ENCODE measurements at places on chromosomes 6 and 20.
A peak's percentile ranks its signal among the peaks of the same experiment; 100 is the strongest.

DNA sequence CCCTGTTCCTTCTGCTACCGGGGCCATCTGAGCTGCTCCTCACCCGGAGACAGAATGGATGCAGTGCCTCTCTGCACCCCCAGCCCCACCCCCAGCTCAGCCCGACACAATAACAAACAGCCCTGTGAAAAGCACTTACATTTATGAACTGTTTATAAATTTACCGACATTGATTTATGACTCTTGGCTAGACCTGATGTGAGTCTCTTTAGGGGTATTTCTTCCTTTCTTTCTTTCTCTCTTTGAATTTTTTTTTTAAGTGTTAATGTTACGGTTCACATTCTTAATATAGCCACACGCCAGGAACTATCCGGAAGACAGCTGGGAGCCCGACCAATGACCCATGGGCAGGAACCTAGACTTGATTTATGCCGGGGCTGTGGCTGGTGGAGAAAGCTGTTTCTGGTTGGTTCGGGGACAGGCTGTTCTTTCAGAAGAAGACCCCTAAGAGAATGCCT lies 266.3 kb downstream of the CDC5L start:
- DNase-seq, result no peak

DNA sequence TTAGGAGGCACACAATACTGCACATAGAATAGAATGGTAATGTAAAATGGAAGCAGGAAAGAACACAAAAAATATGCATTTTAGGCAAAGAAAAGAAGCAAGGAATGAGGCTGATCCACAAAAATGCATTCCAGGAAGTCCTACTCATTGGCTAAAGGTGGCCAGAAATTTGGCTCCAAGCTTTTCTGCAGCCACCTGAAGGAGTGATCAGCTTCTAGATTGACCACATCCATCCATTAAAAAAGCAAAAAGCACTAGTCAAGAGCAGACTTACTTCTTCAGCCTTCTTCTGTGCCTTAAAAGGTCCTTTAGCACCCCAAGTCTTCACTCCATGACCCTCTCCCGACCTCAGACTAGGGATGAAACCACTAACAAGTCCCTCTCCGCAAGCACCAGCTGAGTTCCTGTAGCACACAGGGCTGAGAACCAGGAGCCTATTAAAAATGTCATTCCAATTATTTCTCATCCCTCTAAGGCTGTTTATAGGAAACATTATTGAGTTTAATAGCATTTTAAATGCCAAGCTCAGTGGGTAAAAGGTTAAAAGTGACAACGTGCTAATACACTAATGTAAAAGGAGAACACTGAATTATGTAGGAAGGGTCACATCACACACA lies 36.5 kb downstream of the TRAM2 start:
- DNase-seq, result no peak

GRCh38 chr20:51446656-51447055 lies 95.9 kb downstream of the NFATC2 start:
- DNase-seq, result no peak

DNA sequence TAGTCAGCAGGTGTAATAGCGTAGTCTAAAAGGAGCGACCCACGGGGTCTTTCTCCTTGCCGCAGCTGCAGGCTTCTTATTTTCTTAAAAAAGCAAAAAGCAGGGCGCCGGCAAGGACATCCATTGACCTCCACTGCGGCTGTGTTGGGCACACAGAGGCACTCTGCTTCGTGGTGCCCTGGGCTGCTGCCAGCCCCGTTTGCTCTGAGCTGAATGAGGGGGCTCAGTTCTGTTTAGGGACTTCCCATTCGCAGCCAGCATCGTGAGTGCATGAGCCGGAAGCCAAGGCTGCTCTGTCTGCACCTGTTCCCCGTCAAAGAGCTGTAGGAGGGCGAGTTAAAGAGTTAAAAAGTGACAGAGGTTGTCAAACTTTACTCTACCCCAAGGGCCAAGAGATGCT lies 1.7 kb upstream of the SLC22A2 start:
- no peak for DNase-seq

GRCh38 chr20:41573955-41574354 lies 44.2 kb downstream of the CHD6 start:
- no peak for DNase-seq

- no peak for DNase-seq
Measured at GRCh38 chr6:36276581-36277536, 7.0 kb downstream of the PNPLA1 start.

DNA sequence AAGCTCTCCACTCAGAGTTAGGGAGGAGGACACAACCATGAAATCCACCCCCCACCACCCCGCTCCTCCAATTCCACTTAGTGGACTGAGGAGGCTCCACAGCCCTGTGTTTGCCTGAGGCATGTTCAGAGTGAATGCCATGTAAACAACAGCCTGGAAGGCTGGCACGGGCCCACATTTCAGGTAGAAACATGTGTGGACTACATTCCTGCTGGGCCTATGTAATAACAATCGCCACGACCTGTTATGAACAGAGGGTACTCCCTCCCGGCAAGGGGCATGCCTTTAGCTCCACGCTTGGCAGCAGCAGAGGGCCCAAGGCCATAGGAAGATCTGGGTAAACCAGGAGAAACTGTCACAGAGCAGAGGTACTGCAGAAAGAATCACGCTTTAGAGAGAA lies 65.5 kb downstream of the ISM1 start:
- no peak for DNase-seq

GRCh38 chr20:59752704-59753460 lies 148.5 kb downstream of the PHACTR3 start:
- no peak for DNase-seq

GRCh38 chr6:56314683-56315523 lies 67.5 kb upstream of the COL21A1 start:
- DNase-seq, result no peak

DNA sequence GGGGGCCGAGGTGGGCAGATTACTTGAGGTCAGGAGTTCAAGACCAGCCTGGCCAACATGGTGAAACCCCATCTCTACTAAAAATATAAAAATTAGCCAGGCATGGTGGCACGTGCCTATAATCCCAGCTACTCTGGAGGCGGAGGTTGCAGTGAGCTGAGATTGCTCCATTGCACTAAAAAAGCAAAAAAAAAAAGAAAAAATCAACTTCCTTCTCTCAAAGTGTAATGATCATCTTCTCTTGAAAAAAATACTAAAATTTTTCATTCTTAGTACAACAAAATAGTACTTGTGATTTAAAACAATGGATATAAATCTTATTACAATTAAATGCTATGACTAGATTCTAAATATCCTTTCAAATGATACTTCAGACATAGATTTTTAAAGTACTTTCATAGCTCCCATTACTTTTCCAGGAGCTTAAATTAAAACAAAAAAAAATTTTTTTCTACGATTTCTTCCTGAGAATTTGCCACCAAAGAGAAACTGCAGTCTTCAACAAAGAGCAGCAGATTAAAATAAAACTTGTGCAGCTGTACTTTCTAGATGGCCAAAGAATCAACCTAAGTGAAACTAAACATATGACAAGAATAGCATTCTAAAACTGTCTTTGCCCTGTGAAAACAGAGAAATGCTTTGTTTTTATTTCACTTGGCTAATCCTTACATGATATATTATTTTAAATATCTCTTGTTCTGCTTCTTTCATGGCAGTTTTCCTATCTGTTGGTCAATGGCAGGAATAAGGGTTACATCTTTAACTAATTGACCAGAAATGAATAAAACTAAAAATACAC lies 75.2 kb downstream of the MAP3K5 start:
- no peak for DNase-seq

GRCh38 chr20:5508044-5508443 lies 191.3 kb upstream of the PROKR2 start:
- no peak for DNase-seq

- DNase-seq, result no peak
Measured at GRCh38 chr6:12408752-12409151, 118.6 kb downstream of the EDN1 start.

GRCh38 chr6:113184291-113184690 lies 672.9 kb upstream of the MARCKS start:
- no peak for DNase-seq

DNA sequence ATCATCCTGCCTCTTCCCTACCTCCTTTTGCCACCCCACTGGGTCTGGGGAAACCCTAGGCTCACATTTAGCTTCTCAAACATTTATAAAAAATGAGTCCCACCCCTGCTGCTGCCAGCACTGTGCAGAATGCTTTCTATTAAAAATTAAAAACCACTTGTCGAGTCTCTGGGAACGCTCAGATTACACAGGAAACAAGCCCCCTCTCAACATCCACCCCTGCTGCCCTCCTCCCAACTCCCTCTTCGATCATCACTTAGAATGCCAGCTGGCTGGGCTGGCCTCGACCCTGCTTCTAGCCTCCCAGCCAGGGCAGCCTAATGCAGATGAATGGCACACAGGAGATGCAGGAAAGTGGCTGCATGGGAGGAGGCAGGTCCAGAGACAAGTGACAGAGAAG lies 75.8 kb downstream of the CDH22 start:
- DNase-seq, result no peak

DNA sequence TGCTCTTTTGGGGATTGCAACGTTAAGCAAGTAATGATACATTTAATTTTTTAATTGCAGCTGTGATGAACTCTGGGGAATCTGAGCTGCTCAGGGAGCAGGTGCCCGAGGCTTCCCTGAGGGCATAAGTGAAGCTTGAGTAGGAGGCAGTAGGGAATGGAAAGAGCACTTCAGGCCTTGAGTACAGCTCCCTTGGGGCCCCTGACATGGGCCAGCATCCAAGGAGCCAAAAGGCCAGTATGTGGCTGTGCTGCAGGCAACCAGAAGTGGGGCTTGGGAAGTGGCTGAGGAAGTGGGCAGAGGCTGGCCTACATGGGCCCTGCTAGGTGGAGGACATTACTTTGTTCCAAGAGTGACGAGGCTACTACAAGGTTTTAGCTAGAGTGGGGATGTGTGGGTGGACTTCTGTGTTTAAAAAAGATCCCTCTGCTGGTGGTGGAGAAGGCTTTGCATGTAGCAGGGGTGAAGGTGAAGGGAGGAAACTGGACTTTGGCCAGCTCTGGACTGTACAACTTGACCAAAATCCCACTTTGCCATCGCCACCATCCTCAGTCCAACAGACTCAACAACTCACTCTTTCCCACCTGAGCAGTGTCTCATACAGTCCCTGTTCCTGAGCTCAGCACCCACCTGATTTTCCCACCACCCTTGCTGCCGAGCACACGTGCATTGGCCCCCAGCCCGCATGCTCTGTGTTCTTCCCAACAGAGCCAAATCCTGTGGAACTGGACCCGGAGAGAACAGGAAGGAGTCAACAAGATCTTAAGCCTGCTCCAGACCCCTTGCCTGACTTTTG lies 10.9 kb upstream of the ZNF831 start:
- no peak for DNase-seq

DNA sequence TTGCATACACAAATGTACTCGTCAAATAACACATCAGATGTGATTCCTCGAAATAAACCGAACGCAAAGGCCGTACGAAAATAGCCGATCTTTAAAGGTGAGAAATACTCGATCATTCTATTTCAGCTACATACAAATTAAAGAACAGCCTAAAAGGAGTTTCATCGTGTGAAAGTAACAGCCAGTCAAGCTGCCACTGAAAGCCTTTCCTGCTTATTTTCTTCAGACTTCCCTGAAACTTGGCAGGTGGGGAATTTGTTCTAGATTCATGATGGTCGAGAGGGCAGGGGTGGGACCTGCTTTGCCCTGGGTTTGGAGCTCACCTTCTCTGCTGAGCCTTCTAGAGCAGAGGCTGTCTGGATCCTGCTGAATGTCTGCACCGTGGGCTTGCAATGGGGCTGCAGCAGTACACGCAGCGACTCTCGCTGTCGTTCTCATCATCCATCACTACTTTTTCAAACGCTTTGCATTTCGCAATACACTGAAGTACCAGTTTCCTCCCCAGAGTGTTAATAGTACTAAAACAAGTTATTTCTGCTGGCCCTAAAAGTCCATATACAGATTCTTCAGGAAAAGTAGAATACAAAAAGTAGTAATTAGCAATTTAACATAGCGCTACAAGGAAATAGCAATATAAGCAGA lies 16.2 kb downstream of the FOXC1 start:
- DNase-seq, result no peak

DNA sequence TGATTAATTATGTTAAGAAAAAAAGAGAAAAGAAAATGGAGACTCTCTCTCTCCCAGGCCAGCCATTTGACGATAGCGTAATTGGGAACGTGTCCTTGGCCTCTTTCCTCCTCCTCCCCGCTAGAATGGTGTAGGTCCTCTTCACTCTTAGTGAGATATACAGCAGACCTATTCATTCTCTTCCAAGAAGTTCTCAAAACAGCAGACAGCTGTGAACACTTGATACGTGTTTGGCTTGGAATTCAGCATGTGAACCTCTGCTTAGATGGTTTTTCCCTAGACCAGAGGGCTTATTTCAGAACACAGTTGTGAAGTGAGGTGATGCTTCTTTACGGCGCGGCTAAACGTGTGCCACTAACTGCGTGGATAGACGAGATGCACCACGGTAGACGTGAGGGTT lies 32.6 kb upstream of the TULP4 start:
- DNase-seq, result no peak

- no peak for DNase-seq
Measured at GRCh38 chr20:59671661-59672471, 67.5 kb downstream of the PHACTR3 start.

DNA sequence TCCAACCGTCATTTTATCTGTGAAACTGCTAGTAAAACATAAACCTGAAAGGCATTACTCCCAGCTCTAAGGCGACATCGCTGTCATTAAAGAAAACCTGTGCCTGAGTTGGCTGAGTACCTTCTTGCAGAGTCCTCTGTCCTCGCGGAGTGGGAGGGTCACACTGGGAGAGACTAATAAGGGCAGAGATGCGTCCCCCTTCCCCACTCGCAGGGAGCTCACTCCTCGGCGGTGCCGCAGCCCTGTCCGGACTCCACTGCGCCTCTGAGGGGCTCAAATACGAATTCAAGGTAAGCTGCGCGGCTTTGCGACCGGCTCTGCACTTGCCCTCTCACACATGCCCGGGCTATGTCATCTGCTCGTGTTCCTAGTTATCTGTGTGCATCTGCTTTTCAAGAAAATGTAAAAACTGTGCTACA lies at the start of gene COL19A1:
COL19A1 (plus strand) TSS at position 206 of the 419 bp plus-strand sequence. CDS start 13,012 bp downstream, outside the sequence.
- DNase-seq, result peak; percentile 10

DNA sequence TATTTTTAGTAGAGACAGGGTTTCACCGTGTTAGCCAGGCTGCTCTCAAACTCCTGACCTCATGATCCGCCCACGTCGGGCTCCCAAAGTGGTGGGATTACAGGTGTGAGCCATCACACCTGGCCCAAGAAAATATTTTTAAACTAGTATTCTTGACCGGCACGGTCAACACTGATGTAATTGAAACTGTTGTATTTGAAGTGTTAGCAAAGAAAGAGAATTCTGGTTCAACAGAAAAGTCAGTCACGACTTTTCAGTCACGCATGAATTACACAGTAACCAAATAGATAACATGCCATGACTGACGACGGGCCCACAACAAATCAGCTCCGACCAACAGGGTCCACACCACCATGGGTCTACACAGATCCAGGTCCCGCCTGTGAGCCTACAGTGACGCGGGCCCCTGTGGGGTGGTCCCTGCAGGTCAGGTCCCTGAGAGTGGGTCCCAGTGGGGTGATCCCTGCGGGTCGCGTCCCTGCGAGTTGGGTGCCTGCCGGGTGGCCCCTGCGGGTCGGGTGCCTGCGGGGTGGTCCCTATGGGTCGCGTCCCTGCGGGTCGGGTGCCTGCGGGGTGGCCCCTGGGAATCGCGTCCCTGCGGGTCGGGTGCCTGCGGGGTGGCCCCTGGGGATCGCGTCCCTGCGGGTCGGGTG lies 1.0 kb downstream of the GMEB2 start:
- DNase-seq, result no peak

- DNase-seq, result no peak
Measured at GRCh38 chr20:19336631-19337030, 124.2 kb downstream of the SLC24A3 start.

- no peak for DNase-seq
Measured at GRCh38 chr6:107634324-107635056, 144.6 kb downstream of the SOBP start.

- no peak for DNase-seq
Measured at GRCh38 chr20:54115172-54115854, 44.9 kb upstream of the BCAS1 start.
